ENCODE measurements at places on chromosomes 3 and 15.

GRCh38 chr3:30970183-30970582, 75.7 kb upstream of the GADL1 start:
- no peak for DNase-seq

- no peak for DNase-seq
Measured at GRCh38 chr15:63800241-63800640, 33.5 kb downstream of the HERC1 start.

GRCh38 chr3:126270145-126270811, 86.9 kb downstream of the KLF15 start:
- peak; percentile 81 for DNase-seq

- no peak for DNase-seq
Measured at GRCh38 chr3:115638991-115639390, 15.7 kb downstream of the GAP43 start.

DNA sequence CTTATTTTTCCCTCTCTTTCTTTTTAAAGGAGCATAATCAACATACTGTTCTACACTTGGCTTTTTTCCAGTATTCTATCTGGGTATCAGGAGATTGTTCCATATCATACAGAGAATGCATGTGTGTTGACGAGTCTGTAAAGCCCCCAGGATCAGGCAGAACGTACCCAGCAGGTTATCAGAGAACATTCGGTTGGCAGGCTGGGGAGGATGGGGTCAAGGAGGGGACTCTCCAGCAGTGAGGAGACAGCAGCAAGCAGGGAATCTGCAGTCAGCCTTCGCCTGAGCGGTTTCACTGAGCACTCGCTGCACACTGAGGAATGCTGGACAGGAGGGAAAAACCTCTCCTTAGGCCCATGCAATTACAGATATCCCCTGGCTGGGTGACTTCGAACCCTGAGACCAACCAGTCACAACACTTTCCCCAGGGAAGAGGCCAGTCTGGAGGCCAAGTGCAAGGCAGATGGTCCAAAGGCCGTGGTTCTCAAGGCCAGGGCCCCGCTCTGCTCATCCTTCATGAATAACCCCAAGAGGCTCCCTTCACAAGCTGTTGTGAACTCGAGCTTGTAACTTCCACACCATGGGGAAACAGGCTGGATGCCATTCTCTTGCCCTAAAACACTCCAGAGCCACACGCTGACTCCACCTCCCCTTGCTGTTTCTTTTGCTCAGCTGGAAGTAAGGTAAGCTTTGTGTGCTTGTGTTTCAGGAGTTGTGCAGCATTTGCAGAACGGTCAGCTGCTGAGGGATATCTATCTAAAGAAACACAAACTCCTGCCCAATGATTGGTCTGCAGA, 60.1 kb downstream of the PXYLP1 start:
- no peak for DNase-seq

- DNase-seq = no peak
Measured at GRCh38 chr3:37093481-37093880, 80.9 kb downstream of the LRRFIP2 start.

DNA sequence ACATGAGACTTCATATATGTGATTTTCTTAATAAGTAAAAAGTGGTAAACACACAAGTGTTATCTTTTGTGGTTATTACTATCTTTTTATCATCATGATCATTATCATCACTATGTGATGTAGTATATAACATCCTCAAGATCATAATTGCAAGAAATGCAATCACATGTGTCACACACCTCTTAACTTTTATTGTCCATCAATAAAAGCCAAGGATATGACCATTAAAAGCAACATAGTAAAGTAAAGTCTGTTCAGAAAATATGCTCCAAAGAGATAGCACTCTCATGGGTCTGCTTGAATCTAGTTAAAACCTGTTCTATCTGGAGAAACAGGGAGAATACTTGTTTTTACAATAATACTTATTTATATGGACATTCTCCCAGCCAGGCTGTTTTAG, 153.0 kb upstream of the MLF1 start:
- DNase-seq = no peak

DNA sequence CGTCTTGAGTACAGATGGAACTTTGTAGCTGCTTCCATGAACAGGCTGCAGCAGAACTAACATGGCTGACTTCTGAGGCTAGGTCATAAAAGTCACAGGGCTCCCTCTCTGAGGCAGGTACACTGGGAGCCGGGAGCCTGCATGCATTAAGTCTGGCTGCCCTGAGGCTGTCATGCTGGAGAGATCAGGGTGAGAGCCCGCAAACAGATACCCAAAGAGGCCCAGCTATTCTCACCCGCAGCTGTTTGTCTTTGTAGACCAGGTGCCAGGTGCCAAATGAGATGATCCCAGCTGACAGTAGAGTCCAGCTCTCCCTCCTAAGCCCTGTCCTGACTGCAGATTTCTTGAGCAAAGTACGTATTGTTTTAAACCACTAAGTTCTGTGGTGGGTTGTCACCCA, 8.6 kb upstream of the SLCO3A1 start:
- DNase-seq = no peak

- no peak for DNase-seq
Measured at GRCh38 chr3:195143221-195143620, 127.7 kb downstream of the XXYLT1 start.

DNA sequence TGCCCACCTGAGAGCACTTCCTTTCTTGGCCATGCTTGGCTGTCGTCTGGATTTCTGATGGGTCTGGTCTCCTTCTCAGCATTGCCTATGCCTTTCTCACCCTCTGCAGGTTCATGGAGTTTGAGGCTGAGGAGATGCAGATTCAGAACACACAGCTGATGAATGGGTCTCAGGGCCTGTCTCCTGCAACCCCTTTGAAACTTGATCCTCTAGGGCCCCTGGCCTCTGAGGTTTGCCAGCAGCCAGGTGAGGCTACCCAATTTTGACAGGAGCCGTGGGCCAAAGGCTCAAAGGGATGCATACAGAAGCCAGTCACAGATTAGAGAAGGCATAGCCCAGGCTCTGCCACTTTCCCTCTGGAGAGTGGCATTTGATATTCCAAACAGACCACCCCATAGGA, 10.5 kb downstream of the NUTM1 start:
- no peak for DNase-seq

DNA sequence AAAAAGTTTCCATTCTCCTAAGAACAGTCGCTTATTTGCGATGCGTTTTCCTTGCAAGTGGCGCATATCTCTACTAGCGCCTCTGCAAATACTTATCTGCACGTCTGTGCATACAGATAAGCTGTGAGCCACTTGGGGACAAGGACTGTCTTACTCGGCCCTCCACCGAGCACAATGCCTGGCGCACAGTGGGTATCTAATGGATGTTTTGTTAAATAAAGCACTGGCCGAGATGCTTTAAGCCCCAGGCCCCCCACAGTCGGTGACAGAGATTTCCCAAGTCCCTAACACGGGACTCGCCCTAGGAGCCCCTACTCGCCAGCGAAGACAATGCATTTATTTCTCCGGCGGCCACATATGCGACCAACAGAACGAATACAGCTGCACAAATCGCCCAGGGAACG, 503 bp downstream of the HLTF start:
- no peak for DNase-seq

DNA sequence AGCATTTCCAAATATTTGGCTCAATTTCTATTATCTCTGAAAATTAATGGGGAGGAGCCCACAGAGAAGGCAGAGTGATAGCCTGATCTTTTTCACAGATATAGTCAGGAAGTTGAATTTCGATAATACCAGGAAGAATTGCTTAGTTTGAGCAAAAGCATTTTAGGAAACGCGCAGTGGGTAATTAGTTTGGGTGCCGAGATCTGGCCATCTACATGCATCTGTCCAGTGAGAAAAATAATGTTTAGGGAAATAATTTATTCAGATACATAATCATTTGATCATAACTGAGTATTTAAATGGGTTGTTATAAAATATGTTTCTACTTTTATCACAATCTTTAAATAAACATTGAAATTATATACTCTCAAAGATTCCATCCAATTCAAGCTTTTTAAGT, 653.9 kb downstream of the RBMS3 start:
- DNase-seq = no peak

DNA sequence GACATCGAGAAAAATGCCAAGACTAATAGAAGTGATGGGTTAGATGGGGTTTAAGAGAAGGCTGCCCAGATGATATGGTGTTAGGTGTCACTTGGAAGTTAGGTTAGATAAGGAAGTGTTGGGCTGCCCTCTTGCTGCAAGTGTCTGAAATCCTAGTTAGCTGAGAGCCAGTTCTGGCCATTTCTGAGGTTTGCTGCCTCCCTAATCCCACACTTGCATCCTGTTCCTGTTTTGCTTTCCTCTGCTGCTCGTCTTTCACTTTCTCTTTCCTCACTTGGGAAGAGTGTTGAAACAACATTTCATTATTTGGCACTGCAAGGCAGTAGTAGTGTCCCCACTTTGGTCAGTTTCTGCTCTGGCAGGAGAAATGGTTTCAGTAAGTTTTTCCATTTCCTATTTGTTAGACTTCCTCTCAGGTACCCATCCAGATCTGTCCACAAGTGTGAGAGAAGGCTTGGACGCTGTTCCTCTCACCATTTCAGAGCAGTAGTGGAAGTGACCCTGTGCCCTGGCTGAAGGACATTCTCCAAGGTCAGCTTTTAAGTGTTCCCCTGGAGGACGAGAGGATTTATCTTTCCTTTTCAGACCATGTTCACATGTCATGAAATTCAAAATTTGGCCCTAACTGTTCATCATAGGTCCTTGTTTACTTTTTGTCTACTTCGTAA, 93.3 kb downstream of the ADAMTSL3 start:
- DNase-seq = no peak

- DNase-seq = no peak
Measured at GRCh38 chr15:100215031-100215842, 126.5 kb downstream of the ADAMTS17 start.

DNA sequence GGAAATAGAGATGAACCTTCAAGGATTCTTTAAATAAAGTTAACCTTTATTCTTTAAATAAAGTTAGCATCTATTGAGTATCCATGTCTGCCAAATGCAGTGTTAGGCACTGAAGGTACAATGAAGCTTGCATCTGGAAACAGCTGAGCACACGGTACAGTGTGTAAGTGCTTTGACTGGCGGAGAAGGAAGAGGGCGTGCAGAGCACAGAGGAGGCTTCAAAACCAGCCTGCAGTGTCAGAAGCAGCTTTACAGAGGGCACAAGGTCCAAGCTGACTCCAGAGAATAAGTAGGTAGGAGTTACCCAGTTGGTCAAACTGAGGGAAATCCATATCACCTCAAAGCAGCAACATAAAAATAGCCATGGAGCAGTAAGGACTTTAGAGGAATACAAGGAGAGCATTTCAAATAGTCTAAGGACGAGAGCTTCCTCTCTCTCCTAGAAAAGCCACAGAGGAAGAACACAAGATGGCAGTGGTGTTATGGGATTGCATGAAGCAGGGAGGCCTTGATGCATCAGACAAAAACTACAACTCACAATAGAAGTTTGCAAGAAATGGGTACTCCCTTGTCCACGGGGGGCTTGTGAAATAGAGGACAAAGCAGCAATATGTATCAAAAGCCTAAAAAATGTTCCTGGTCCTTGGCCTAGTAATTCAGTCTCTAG, 60.3 kb upstream of the PPP2R3A start:
- no peak for DNase-seq

GRCh38 chr3:32391643-32392535, at the start of gene CMTM7:
Gene CMTM7 (plus strand): TSS chr3:32391853. CDS start chr3:32391907, 54 bp downstream.
- DNase-seq = peak; percentile 83

DNA sequence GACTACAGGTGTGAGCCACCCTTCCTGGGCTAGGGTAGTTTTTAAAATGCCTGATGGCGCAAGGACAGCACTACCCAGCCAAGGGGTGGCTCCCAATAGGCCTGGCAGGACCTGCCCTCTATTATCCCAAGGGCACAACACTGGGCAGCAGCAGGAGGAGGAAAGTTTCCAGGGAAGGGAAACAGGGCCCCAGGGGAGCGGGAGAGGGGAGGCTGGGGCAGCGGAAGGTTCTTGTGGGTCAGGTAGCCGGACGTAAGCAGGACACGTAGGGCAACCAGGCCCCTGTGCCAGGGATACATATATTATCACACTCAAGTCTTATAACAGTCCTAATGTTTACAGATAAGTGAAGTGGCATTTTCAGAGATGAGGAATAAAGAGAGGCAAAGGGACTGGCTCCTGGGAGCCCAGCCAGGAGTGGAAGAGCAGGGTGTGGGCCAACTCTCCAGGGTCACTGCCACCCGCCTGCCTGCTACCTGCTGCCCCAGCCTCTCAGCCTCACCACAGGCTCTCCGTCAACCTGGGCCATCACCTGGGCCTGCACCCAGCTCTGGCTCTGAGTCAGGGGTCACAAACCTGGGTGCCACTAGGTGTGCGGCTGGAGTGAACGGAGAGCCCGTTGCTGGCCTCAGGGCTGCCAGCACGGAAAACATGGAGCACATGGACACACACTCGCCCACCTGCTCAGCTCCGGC, 73.2 kb upstream of the SNRPA1 start:
- no peak for DNase-seq

- no peak for DNase-seq
Measured at GRCh38 chr15:49370782-49371181, 52.3 kb upstream of the FGF7 start.

- DNase-seq = peak; percentile 54
Measured at GRCh38 chr3:118501152-118501551, 533.5 kb downstream of the IGSF11 start.

DNA sequence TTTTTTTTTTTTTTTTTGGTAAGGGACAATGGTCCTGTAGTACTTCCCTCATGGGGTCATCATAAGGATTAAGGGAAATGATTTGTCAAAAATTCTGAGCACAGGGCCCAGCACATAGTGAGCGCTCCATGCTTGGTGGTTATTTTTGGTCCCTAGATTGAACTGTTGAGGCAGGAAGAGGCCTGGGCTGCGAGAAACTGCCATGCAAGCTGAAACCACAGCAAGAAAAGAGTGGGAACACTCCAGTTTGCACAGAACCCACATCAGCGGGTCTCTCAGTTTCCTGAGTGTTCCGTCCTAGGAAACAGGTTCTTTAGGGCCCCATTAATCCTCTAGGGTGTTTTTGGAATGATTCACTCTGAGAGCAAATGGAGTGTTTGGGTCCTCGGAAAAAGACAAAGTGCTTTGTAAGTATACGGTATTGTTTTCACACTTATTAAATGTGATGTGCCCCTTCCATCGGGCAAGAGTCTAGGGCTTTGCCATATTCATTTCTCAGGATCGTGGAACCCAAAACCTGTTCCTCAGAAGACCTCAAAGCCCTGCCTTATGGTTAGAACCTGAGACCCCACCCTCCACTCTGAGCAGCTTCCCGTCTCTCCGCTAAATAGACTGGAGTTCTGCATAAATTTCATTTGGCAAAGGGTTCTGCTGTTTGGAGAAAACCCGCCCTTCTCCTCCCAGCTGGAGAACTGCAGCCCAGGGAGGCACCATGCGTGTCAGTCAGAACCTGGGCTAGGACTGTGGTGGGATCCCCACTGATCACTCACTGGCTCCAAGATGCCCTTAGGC, 60.4 kb downstream of the SPSB4 start:
- DNase-seq = peak; percentile 22

GRCh38 chr3:33149342-33149741, 35.5 kb downstream of the CRTAP start:
- DNase-seq = no peak

GRCh38 chr3:112966633-112967032, 8.3 kb downstream of the CD200R1 start:
- no peak for DNase-seq

- DNase-seq = no peak
Measured at GRCh38 chr3:66479532-66479947, 21.3 kb downstream of the LRIG1 start.

GRCh38 chr3:123298903-123299302, 97.2 kb downstream of the SEC22A start:
- DNase-seq = no peak

- DNase-seq = peak; percentile 8
Measured at GRCh38 chr15:68407886-68408881, 23.8 kb downstream of the ITGA11 start.
